ENCODE measurements at places on chromosomes 6 and 20. TPM values are rescaled to one million over a fixed set of nuclear protein-coding genes. Genes with fewer than 3 reads are reported as not detected.

- DNase-seq, result no peak
Measured at GRCh38 chr6:15305909-15306308, 60.0 kb downstream of the JARID2 start.

DNA sequence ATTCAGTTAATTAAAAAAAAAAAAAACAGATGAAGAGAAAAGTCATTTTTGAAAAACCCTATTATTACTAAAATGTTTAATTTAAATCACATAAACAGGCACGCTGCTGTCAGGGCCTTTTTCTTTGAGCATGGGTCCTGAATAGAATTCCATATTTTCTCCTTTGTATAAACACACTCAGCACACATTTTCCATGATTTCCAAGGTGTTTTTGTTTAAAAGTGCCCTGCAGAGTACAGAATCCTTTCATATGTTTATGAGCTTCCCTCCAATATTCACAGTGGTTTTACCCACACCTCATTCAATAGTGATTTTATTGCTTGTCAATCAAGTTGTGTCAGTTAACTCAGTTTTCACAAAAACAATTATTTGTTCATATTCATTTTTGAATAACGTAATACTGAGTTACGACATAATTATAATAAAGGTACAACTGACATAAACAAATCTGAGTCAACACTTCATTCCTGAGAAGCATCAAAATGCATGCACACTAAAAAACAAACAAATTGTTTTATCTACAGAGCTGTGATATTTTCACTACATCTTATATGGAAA, 15.2 kb downstream of the SLC35B3 start:
- DNase-seq, result no peak

DNA sequence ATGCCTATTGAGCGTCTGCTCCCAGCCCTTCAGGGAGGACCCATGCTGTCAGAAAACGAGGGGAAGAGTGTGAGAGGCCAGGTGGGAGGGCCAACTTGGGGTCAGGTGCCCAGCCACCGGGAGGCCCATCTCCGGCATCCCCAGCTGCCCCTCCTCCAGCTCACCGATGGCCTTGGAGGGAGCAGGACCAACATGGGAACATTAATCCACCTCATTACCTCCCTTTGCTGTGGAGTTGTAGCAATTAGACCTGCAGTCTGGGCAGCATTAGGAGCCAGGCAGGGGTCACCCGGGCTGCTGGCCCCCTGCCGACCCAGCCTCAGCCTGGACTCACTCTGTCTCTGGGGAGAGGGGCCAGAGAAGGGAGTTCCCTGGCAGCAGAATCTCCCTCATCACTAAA, 25.1 kb downstream of the DLGAP4 start:
- no peak for DNase-seq

- DNase-seq, result peak; percentile 85
Measured at GRCh38 chr6:155177363-155177961, 86.4 kb upstream of the CLDN20 start.

DNA sequence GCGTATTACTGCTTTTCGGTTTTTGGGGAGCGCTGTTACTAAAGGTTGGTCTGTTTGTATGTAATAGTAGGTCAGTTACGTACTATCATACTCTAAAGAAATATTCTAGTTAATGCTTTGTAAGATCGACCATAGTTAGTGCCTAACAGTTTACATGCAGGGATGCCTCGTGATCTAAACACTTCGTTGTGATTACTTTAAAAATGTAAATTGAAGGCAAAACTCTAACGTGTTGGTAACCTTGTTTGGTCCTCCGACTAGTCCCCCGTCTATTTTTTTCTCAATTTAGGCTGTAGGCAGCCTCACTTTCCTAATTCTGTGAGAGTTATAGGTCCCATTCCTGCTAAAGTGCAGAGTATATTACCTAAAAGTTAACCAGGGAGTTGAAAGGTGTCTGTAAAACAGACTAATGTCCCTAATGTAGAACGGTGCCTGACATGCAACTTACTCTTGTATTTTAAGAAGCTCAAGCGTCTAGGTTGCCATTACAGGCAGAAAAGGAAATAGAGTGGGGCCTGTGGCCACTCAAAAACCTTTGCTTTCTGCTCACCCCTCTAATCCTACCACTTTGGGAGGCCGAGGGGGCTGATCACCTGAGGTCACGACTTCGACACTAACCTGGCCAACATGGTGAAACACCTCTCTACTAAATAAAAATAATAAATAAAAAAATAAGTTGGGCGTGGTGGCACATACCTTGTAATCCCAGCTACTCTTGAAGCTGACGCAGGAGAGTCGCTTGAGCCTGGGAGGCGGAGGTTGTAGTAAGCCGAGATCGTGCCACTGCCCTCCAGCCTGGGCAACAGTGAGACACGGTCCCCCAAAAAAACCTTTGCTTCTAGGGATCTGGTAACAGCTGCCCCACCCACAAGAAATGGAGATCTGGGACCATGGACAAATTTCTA, 37.8 kb downstream of the HFE start:
- DNase-seq, result no peak

DNA sequence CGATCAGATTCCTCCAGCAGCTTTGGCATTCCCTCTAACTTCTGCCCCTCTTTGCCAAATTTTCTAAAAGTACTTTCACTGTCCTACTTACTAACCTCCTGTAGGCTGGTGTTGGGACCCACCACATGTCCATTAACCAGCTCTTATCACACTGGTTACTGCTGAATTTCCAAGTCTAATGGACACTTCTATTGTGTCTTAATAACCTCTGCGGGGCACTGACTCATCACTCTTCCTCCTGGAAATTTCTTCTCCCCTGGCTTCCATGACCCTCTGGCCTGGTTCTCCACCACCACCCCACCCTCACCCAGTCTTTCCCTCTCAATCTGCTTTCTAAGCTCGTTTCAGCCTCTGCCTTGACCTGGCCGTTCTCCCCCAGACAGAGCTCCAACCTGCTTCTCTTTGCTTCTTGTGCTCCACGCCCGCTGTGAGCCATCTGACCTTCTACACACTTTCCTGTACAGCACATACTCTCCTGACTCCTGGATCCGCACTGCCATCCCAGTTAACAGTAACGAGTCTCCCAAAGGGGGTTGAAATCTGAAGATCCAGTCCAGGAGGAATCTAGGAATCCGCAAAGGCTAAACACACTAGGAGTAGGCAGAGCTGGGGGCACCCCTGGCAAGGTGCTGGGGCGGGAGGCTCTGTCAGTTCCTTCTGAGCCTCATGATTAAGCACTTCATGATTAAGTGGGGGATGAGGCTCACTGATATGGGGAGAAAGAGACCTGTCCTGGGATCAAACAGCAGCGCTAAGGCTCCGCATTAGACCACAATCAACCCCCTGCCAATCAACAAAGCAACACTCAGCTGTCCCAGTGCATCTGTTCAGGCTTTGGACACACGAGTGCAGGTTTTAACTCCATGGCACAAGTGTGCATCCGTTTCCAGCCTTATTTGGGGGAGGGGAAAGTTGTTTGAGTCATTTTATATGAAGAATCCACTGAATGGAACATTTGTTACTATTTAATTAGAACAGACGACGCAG, 146.3 kb downstream of the LY86 start:
- DNase-seq, result no peak

- no peak for DNase-seq
Measured at GRCh38 chr6:52209770-52210169, 23.6 kb downstream of the IL17A start.

- no peak for DNase-seq
Measured at GRCh38 chr6:163406366-163406765, 8.2 kb upstream of the QKI start.

Gene POPDC3
- total RNA-seq, result 0.62 TPM

GRCh38 chr20:35661908-35662307, 2.8 kb downstream of the CPNE1 start:
- DNase-seq, result no peak

DNA sequence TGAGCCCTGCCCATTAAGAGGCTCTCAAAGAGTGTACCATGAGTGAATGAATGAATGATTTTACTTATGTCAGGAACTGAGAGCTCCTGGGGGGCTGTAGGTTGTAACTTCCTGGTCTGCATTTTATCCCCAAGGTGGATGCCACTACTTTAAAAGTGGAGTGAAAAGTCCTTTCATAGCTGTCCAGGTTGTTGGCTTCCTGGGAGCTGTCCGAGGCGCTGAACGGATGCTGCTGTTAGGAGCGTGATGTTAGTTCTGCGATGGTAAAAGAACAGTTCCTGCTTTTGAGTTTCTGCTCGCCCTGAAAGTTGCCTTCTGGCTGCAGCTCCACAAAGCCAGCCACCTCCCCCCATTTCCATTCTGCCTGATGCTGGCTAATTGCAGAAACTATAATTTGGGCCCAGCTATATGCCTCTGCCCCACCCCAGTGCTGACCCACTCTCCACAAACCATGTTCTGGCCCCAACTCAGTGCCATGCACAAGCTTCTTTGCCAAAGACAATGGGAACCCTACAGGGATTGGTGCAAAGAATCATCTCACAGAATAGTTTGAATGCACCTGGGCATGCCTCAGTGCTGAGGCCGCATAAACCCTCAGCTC, 330.9 kb upstream of the CDH4 start:
- DNase-seq, result peak; percentile 37

DNA sequence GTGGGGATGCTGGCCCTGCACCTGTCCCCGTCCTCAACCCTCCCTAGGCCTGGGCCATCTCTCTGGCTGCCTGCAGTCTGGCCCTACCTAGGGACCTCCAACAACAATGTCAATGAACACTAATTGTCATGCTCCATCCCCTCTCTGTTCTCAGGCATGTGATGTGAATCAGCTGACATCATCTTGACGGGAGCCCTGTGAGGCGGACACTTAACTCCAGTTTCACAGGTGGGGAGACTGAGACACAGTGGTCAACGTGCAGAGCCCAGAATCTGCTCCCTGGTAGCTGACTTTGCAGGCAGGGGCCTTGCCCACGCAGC, 762 bp upstream of the TCEA2 start:
- no peak for DNase-seq

DNA sequence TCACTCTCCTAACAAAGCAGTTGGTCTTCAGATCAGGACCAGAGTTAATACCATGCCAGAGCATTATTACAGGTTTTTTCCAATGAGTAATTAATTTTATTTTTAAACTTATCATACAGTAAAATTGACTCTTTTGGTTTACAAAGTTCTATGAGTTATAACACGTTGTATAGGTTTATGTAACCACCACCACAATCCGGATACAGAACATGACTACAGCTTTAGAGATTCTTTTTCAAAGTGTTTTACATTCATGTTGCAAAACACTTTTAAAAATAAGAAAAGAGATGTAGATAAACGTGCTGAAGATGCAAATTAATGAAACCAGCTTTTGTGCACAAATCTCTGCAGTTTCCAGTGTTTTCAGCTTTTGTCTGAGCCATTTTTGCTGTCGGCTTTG, 1.5 kb upstream of the TPBG start:
- no peak for DNase-seq

DNA sequence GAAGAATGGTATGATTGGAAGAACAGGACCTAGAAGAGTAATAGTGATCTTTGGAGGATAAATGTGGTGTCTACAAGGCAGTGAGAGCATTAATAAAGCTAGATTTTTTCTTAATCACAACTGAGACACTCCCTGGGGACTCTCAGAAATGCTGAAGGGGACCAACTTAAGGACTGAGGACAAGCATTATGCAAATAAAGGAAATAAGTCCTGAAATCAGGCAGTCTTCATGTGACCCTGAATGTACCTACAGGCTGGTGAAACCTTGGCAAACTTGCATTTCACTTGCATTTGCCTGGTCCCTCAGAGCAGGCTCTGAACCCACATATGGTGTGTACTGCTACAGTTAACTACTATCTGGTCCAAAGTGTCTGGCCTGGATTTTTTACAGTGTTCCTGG, 19.3 kb upstream of the TTK start:
- peak; percentile 11 for DNase-seq

GRCh38 chr6:48037946-48038345, 73.1 kb downstream of the PTCHD4 start:
- no peak for DNase-seq

DNA sequence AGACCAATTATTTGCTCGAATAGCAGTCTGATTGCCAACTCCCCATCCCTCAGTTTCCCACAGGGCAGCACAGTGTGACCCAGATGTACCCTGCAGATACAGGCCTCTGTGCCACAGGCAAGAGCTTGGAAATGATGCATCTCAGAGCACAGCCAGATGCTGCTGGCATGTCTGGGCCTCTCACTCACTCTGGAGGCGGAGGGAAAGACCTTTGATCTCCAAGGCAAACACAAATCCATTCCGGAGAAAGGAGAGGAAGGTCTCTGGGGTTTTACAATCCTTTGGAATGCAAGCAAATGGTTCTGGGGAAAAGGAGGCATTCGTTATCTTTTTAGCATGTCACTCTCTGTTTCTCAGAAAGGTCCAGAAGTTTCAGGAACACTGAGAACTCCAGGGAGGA, 74.2 kb downstream of the RIOK1 start:
- no peak for DNase-seq

Gene SLC32A1
- not detected for total RNA-seq

- no peak for DNase-seq
Measured at GRCh38 chr20:57407541-57407956, 16.4 kb downstream of the RBM38 start.

- DNase-seq, result no peak
Measured at GRCh38 chr6:70315079-70315751, 12.3 kb upstream of the COL9A1 start.

Gene OR12D3
- not detected for total RNA-seq

Gene PRSS35
- total RNA-seq, result 131 TPM

DNA sequence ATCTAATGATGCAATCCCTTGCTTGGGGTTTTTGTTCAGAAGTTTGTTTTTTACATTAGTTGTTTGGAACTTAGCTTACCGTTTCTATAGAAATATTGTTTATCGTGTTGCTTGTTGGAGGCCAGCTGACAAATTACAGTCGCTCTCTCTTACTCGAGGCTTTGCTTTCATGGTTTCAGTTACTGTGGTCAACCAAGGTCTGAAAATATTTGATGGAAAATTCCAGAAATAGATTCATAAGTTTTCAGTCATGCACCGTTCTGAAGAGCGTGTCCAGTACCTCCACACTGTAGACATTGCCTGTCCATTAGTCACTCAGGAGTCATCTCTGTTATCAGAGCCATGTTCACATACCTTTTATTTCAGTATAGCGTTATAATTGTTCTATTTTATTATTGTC, 47.9 kb downstream of the DEK start:
- DNase-seq, result no peak

GRCh38 chr6:20647585-20647984, 113.3 kb downstream of the CDKAL1 start:
- no peak for DNase-seq

GRCh38 chr20:52926505-52926904, 45.7 kb upstream of the TSHZ2 start:
- DNase-seq, result no peak

GRCh38 chr6:97805596-97805995, 522.6 kb upstream of the MMS22L start:
- DNase-seq, result no peak

Gene SMLR1
- not detected for total RNA-seq

- no peak for DNase-seq
Measured at GRCh38 chr6:96104910-96105309, 89.1 kb downstream of the FUT9 start.

DNA sequence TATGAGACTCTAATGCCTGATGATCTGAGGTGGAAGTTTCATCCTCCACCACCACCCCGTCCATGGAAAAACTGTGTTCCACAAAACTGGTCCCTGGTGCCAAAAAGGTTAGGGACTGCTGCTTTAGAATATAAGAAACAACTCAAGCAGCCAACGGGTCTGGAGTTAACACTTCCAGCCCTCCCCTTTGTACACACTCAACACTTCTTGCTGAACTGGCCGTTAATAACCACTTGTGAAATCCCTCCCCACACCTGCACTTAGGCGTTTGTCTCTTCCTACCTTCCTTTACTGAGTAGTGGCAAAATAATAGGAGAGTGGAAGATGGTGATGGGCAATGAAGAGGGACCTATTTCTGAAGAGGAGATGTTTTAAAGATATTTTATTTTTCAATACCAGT, 10.5 kb downstream of the SAYSD1 start:
- no peak for DNase-seq
